ENCODE measurements at places on chromosomes 4 and X.

DNA sequence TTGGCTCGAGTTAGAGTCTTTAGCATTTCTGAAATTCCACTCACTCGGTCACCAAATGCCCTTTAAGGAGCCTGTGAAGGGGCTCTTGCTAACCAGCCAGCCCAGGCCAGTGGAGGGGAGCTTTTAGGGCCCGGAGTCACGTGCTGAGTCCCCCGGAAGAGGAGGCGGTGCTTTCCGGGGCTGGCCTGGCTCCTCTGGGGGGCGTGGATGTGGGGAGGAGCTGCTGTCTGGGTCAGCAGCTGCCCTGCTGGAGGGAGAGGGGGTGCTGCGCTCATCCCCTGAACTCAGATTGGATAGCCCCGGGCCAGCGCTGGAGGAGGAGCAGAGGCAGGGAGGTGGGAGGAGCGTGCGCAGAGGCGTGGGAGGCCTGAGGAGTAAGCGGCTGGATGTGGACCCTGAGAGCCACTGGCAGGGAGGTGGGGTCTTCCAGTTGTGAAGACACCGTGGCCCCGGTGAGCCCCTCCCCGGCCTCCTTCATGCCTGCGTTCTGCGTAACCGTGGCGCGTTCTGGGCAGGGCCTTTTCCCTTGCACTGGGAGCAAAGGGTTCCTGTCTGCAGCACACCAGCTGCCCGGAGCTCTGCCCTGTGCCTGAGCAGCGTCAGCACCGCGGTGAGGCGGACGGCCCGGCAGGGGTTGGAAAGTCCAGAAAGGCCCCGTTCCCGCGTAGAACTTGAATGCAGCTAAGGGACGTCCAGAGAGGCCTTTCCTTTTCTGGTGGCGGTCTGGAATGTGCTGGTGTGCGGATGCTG is 19.7 kb downstream of the MAEA start:
- DNase-seq: peak; percentile 91

GRCh38 chrX:47093248-47093647 is 15.0 kb downstream of the RGN start:
- DNase-seq: peak; percentile 39

GRCh38 chrX:43527801-43528200 is 128.3 kb upstream of the MAOA start:
- DNase-seq: no peak

DNA sequence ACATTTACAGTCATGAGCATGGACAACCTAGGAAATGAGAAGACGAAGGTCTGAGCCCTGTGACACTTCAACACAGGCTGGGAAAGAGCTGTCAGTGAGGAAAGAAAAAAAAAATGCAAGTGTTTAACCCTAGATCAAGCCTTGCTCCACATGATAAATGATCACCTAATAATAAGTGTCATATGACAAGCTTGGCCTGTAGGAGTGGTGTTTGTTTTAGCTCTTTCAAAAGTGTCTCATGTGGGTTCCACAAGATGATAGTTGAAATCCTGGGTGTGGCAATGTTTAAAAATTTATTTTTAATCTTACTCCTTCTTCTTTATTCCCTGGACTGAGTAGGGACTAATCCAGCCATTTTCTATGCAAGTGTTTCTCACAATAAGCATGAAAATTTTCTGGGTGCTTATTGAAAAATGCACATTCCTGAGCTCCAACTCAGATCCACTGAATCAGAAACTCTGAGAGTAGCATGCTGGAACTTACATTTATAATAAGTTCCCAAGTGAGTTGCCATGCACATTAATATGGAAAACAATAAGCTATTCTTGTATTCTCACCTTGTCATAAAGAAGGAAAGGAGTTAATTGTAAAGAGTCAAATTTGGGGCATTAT is 138.3 kb downstream of the AREG start:
- DNase-seq: peak; percentile 54

DNA sequence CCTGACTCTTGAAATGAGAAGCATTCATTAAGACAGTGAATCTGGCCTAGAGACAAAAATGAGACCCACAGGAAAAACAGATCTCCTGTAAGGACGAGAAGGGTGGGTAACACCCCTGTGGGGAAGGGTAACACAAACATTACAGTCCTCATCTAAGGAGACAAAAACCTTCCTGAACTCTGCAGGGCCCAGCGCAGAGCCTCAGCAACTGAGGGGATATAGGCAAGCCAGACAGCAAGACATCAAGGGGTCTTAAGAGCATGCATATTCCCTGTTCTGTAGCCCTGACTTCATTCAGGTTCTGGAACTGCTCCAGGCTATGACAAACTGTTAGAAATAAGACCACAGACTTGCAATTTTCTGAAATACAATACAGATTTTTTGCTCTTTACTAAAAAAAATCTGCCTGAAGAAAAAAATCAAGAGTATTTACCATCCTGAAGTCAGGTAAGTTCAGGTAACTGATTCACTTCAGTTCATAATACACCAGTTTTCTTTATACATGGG is 15.5 kb downstream of the COX18 start:
- DNase-seq: no peak

- DNase-seq: no peak
Observed at GRCh38 chr4:141130947-141131605, 2.2 kb downstream of the RNF150 start.

DNA sequence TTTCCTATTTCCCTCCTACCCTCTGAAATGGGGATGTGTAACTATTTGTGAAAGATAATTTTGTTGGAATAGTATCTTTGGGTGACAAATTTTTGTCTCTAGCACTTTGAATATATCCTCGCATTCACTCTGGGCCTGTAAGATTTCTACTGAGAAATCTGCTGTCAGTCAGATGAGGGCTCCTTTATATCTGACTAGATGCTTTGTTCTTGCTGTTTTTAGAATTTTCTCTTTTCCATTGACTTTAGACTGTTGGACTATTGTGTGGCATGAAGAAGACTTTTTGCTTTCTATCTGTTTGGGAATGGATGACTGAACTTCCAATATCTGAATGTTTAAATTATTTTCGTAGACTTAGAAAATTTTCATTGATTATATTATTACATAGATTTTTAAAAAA is 54.2 kb upstream of the GRID2 start:
- DNase-seq: no peak

- no peak for DNase-seq
Observed at GRCh38 chr4:2572866-2573265, 36.4 kb downstream of the FAM193A start.

Measured in kidney tubule cell (primary cell).